Esophagus squamous epithelium (tissue), 5 donors: ENCODE measurements at places on chromosomes 13 and 19.
A peak's percentile ranks its signal among the peaks of the same experiment; 100 is the strongest.

DNA sequence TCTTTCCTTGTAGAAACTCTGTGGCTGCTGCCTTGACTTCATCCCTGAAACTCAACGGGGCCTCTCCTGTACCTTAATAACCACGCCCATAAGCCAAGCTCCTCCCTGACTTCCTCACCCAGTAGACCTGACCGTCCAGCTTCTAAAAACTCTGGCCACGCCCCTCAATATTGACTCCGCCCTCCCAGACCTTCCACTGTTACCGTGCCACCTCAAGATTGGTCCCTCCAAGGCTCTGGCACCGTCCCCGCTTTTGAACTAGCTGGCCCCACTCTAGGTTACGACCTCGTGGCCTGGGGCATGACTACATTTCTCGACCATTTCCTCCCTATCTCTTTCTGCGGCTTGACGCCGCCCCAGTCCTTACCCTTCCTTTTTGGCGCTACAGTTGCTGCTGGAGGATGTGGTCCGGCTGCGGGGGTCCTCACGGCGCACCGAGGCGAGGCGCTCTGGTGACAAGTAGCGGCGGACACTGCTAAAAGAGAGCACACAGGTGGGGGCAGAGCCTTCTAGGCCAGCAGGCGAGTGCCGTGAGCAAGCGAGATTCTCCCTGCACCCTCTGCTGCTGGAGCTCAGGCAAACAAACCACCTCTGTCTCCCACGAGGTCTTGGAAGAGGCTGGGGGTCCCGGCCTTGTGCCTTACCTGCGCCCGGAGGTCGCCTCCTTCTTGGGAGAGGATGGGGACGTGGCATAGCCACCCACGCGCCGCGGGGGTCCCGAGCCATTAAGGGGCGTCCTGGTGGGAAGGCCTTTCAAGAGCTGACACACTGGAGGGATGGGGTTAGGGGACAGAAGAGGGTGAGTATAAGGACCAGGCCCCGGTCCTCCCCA, 2.3 kb upstream of the EML2 start:
- peak overlapping the region; percentile 90 for H3K27ac ChIP-seq
- no peaks in the 10 kb centered on the region for H3K36me3 ChIP-seq
- peak; percentile 27 for DNase-seq
- peaks cover 36% of the 10 kb centered on the region for H3K4me1 ChIP-seq
- H3K4me3 ChIP-seq = peak overlapping the region; percentile 63

GRCh38 chr13:20301015-20301402, 68.9 kb upstream of the GJB6 start:
- no peaks in the 10 kb centered on the region for H3K4me1 ChIP-seq
- DNase-seq = no peak

DNA sequence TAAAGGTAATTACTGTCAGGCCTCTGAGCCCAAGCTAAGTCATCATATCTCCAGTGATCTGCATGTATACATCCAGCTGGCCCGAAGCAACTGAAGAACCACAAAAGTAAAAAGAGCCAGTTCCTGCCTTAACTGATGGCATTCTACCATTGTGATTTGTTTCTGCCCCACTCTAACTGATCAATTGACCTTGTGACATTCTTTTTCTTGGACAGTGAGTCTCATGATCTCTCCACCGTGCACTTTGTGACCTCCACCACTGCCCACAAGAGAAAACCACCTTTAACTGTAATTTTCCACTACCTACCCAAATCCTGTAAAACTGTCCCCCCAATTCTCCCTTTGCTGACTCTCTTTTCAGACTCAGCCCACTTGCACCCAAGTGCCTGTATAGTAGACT, 17.2 kb upstream of the CXCL17 start:
- no peaks in the 10 kb centered on the region for H3K4me1 ChIP-seq
- no peak overlapping the region for H3K27ac ChIP-seq
- no peak overlapping the region for H3K4me3 ChIP-seq
- no peak for DNase-seq
- H3K36me3 ChIP-seq = no peaks in the 10 kb centered on the region
- no peaks in the 10 kb centered on the region for H3K27me3 ChIP-seq

- H3K4me3 ChIP-seq = no peak overlapping the region
- no peaks in the 10 kb centered on the region for H3K4me1 ChIP-seq
- H3K36me3 ChIP-seq = no peaks in the 10 kb centered on the region
- no peak for DNase-seq
- no peak overlapping the region for H3K27ac ChIP-seq
Observed at GRCh38 chr13:36570489-36570888, 103.3 kb upstream of the SERTM1 start.

GRCh38 chr19:38701455-38702063, 42.7 kb downstream of the CAPN12 start:
- no peaks in the 10 kb centered on the region for H3K27me3 ChIP-seq
- H3K4me1 ChIP-seq = peaks cover 65% of the 10 kb centered on the region
- peak overlapping the region; percentile 68 for H3K27ac ChIP-seq
- no peak for DNase-seq

- H3K27ac ChIP-seq = no peak overlapping the region
- H3K36me3 ChIP-seq = no peaks in the 10 kb centered on the region
- H3K4me3 ChIP-seq = no peak overlapping the region
- DNase-seq = no peak
- H3K27me3 ChIP-seq = no peaks in the 10 kb centered on the region
Observed at GRCh38 chr13:24145240-24145639, 15.3 kb upstream of the SPATA13 start.

DNA sequence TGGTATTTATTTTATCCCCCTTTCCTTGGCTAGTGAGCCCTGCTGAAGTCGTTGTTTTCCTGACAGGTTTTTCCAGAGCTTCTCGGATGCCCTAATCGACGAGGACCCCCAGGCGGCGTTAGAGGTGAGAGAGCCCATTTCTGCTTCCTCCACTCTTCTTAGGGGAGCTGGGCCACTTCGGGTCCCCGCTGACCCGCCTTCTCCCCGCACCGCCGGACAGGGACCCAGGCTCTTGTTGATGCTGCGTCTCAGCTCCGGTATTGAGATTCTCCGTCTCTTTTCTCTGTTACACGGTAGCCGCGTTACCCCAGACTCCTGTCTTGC, 306 bp downstream of the SUGT1 start:
- H3K27me3 ChIP-seq = no peaks in the 10 kb centered on the region
- H3K27ac ChIP-seq = peak overlapping the region; percentile 95
- DNase-seq = no peak
- H3K36me3 ChIP-seq = peaks cover 21% of the 10 kb centered on the region
- peak overlapping the region; percentile 81 for H3K4me3 ChIP-seq

- no peaks in the 10 kb centered on the region for H3K27me3 ChIP-seq
- no peaks in the 10 kb centered on the region for H3K36me3 ChIP-seq
- no peaks in the 10 kb centered on the region for H3K4me1 ChIP-seq
- no peak overlapping the region for H3K27ac ChIP-seq
- H3K4me3 ChIP-seq = no peak overlapping the region
- DNase-seq = no peak
Observed at GRCh38 chr13:42997381-42997780, 5.3 kb upstream of the EPSTI1 start.

GRCh38 chr13:28438598-28439334, 56.2 kb downstream of the FLT1 start:
- no peaks in the 10 kb centered on the region for H3K4me1 ChIP-seq
- H3K27me3 ChIP-seq = no peaks in the 10 kb centered on the region
- no peak overlapping the region for H3K27ac ChIP-seq
- no peaks in the 10 kb centered on the region for H3K36me3 ChIP-seq
- H3K4me3 ChIP-seq = no peak overlapping the region

GRCh38 chr13:58446979-58447378, 815.4 kb downstream of the PCDH17 start:
- DNase-seq = no peak
- H3K4me1 ChIP-seq = no peaks in the 10 kb centered on the region
- H3K27me3 ChIP-seq = no peaks in the 10 kb centered on the region
- no peak overlapping the region for H3K4me3 ChIP-seq
- no peak overlapping the region for H3K27ac ChIP-seq

DNA sequence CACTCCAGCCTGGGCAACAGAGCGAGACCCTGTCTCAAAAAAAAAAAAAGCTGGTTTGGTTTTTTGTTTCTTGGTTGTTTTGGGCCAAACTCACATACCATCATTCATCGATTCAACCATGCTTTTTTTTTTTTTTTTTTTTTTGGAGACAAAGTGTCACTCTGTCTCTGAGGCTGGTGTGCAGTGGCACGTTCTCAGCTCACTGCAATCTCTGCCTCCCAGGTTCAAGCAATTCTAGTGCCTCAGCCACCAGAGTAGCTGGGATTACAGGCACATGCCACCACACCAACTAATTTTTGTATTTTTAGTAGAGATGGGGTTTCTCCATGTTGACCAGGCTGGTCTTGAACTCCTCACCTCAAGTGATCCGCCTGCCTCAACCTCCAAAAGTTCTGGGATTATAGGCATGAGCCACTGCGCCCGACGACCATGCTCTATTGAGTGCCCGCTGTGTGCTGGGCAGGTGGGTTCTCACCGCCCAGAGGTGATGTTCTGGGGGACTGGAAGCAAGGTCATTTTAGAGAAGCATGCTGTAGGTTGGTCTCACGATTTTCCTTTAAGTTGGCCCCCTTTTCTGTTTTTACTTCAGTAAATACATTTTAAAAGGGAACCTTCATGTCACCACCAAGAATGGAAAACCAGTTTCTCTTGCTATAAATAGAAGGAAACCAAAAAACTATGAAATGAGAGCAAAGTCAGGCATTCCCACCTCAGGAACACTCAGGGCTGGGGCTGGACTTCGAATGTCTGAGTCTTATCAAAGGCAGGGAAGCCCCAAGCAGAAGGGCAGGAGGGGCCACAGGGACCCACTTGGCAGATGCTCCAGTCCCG, 8.3 kb upstream of the JUND start:
- H3K36me3 ChIP-seq = no peaks in the 10 kb centered on the region
- DNase-seq = no peak
- H3K4me3 ChIP-seq = no peak overlapping the region
- peak overlapping the region; percentile 87 for H3K27ac ChIP-seq
- H3K27me3 ChIP-seq = no peaks in the 10 kb centered on the region

DNA sequence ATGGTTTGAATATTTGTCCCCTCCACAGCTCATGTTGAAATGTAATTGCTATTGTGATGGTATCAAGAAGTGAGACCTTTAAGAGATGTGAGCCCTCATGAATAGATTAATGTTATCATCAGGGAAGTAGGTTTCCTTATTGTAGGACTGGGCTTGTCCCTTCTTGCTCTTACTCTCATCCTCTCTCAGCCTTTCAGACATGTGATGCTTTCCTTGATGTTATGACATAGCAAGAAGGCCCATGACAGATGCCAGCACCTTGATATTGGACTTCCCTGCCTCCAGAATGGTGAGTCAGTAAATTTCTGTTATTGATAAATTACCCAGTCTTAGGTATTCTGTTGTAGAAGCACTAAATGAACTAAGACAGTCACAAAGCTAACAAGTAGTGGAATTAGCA, 5.7 kb upstream of the ZMYM2 start:
- no peak overlapping the region for H3K27ac ChIP-seq
- no peaks in the 10 kb centered on the region for H3K4me1 ChIP-seq
- H3K36me3 ChIP-seq = no peaks in the 10 kb centered on the region
- no peak overlapping the region for H3K4me3 ChIP-seq

GRCh38 chr13:109785141-109785891, 1.1 kb downstream of the IRS2 start:
- H3K36me3 ChIP-seq = peaks cover 16% of the 10 kb centered on the region
- no peaks in the 10 kb centered on the region for H3K27me3 ChIP-seq
- peak overlapping the region; percentile 90 for H3K4me3 ChIP-seq
- H3K27ac ChIP-seq = peak overlapping the region; percentile 87
- H3K4me1 ChIP-seq = peaks cover 7% of the 10 kb centered on the region

GRCh38 chr19:13681509-13681908, 82.8 kb upstream of the MRI1 start:
- no peak for DNase-seq
- H3K27me3 ChIP-seq = no peaks in the 10 kb centered on the region
- H3K27ac ChIP-seq = no peak overlapping the region
- no peaks in the 10 kb centered on the region for H3K4me1 ChIP-seq
- H3K36me3 ChIP-seq = no peaks in the 10 kb centered on the region

GRCh38 chr19:55702131-55702627, 27.2 kb downstream of the EPN1 start:
- no peaks in the 10 kb centered on the region for H3K27me3 ChIP-seq
- no peak overlapping the region for H3K27ac ChIP-seq
- H3K4me1 ChIP-seq = no peaks in the 10 kb centered on the region
- no peak for DNase-seq

- H3K36me3 ChIP-seq = no peaks in the 10 kb centered on the region
- H3K4me3 ChIP-seq = no peak overlapping the region
- H3K27ac ChIP-seq = no peak overlapping the region
- H3K27me3 ChIP-seq = no peaks in the 10 kb centered on the region
Observed at GRCh38 chr13:100644371-100644770, 30.2 kb downstream of the TMTC4 start.

- no peak for DNase-seq
- no peaks in the 10 kb centered on the region for H3K36me3 ChIP-seq
- no peaks in the 10 kb centered on the region for H3K4me1 ChIP-seq
- no peak overlapping the region for H3K4me3 ChIP-seq
- no peak overlapping the region for H3K27ac ChIP-seq
Observed at GRCh38 chr19:33429891-33430673, 56.6 kb downstream of the CEBPG start.

- DNase-seq = no peak
- no peak overlapping the region for H3K27ac ChIP-seq
- H3K36me3 ChIP-seq = no peaks in the 10 kb centered on the region
- no peaks in the 10 kb centered on the region for H3K27me3 ChIP-seq
- H3K4me3 ChIP-seq = no peak overlapping the region
Observed at GRCh38 chr13:102951808-102952207, 106.0 kb downstream of the ERCC5 start.

GRCh38 chr19:3443840-3444694, 36.3 kb downstream of the SMIM24 start:
- peaks cover 53% of the 10 kb centered on the region for H3K36me3 ChIP-seq
- no peak for DNase-seq
- no peaks in the 10 kb centered on the region for H3K27me3 ChIP-seq
- no peak overlapping the region for H3K4me3 ChIP-seq
- no peak overlapping the region for H3K27ac ChIP-seq

DNA sequence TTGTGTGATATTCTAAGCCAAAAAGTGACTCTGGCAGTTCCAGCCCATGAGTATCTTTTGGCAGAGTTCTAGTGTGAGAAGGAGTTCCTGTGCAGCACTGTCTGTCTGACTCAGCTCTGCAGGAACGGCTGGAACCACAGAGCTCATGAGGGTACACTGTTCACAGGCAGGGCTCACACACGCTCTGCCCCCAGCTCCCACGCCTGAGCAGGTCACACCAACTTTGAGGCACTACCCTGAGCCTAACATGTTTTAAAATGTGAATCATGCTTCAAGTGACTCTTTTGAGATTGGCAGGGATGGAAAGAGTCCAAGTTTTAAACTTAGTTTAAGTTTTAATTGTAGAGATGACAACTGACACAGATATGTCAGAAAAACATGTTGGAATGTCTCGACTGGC, 1203.3 kb downstream of the UQCRFS1 start:
- no peak for DNase-seq
- no peak overlapping the region for H3K4me3 ChIP-seq
- no peaks in the 10 kb centered on the region for H3K4me1 ChIP-seq
- H3K36me3 ChIP-seq = no peaks in the 10 kb centered on the region

GRCh38 chr13:27168086-27168485, 3.5 kb downstream of the USP12 start:
- H3K27me3 ChIP-seq = no peaks in the 10 kb centered on the region
- DNase-seq = no peak
- peak overlapping the region; percentile 11 for H3K27ac ChIP-seq
- no peaks in the 10 kb centered on the region for H3K36me3 ChIP-seq
- H3K4me3 ChIP-seq = no peak overlapping the region
